ENCODE measurements at places on chromosomes 7 and 10.

GRCh38 chr7:137961200-137962177 is 40.4 kb downstream of the CREB3L2 start:
- DNase-seq: no peak

DNA sequence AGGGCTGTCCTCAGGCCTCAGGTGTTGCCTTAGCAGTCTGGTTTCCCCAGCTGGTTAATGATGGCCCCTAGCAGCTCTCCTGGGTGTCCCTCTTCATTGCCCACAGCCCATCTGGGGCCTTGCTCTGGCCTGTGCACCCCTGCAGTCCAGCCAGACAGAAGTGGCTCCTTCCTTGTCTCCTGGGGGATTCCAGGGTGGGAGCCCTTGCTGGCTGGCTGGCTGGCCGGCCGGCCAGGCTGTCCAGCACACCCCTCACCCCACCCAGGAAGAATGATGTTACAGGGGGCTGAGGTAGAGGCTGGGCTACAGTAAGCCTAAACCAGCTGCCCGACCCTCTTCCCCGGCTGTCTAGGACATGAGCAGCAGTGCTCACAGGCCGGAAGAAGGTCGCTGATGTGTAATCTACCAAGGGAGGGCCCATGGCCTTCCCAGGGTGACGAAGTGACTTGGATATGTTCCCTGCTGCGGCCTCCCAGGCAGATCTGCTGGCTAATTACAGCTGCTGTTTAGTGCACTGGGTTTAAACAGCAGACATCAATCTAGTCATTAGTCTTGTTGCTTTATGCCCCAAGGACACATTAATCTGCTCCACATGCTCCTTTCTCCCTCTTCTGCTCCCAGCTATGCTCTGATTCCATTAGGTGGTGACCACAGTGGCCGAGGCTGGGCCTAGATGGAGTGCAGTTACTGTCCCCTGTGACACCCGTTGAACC is 53.8 kb upstream of the LRRC4 start:
- no peak for DNase-seq

DNA sequence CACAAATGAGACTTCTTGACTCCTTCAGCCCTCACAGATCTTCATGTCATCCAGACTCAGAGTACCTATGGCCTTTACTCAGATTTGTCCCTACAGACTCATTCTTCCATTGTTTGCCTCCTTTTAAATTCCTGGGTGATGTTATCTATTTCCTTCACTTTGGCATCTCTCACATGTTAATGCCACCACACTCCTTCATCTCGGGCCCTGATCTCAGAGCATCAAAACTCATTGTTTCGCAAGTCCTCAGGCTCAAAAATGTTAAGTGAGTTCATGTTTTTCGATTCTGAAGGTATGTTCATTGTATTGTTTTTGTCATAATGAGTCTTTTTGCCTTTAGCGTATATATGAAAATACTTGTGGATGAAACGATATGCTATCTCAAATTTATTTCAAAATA is 62.3 kb upstream of the AHR start:
- DNase-seq: no peak

- no peak for DNase-seq
Observed at GRCh38 chr10:75395066-75395931, 6.3 kb downstream of the ZNF503 start.

DNA sequence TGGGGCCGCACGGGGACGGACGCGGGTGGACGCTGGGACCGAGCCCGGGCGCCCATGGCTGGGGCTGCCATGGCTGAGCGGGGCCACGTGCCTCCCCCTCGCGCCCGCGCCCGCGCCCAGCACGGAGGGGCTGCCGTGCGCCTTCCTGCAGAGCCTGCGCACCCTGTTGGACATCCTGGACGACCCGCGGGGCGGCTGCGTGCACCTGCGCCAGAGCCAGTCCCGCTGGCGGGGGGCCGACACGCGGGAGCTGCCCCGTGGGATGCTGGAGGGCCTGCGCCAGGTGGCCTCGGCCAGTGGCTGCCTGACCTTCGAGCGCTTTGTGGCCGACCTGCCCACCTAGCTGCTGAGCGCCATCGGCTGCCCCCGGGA is 72.5 kb upstream of the KCTD7 start:
- no peak for DNase-seq

DNA sequence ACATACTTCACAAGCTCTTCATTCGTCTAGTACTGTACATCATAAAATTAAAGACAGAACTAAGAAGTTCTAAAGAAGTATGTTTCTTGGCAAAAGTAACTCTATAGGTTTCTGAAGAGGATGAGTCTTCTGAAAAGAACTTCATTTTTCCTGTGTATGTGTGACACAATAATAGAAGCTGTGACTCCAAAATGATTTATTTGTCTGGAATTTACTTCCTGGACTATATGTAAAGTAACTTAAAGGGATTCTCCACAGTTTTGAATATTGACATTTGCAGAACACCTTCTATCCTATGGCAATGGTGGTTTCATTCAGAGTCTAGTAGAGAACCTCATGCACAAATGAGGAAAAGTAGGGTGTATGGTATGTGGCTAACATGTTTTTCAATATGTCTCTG is 19.8 kb upstream of the CLDN12 start:
- DNase-seq: no peak

DNA sequence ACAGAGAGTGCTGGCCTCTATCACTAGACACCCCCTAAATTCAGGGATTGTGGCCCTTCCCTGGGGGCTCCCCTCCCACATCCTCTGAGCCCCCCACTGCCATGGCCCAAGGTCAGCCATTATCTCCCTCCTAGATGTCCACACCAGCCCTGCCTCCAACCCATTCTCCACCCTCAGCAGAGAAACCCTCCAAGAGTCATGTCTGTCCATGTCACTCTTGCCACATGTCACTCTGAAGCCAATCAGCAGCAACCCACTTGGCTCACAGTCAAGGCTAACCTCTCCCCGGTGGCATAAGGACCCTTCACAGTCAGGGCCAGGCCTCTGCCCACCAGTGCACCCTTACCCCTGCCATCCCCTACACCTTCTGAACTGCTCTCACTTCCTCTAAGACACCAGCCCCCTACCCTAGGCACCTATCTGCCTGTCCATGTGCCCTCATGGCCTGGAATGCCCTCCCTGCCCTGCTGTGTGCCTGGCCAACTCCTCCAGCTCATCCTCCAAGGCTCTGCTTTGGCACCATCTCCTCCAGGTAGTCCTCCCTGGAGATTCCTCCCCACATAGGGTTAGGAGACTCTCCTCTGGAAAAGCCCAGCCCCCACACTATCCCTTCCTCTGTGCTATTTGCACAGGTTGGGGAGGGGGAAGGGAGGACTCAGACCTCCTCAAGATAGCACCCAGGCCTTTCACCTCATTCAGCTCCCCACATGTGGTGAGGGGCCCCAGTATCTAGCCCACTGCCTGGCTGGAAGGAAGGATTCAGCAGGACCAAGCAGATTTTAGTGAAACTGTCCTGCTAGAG is 83.7 kb downstream of the GRID1 start:
- no peak for DNase-seq

DNA sequence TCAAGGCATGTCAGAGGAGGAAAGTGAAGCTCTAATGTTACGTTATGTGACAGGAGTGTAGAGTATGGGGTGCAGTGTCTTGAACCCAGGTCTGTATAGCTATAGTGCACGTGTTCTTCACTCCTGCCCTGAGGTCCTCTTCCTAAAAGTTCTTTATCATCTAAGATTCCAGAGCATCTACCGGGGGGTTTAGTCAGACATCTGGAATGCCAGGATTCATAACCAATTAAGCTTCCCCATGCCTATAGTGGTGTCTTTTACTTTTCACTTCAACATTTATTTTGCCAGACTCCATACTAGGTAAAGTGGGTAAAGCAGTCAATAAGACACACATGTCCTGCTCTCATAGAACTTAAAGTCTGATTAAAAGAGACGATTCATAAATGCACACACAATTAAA is 22.4 kb downstream of the PPP1R3C start:
- DNase-seq: no peak

DNA sequence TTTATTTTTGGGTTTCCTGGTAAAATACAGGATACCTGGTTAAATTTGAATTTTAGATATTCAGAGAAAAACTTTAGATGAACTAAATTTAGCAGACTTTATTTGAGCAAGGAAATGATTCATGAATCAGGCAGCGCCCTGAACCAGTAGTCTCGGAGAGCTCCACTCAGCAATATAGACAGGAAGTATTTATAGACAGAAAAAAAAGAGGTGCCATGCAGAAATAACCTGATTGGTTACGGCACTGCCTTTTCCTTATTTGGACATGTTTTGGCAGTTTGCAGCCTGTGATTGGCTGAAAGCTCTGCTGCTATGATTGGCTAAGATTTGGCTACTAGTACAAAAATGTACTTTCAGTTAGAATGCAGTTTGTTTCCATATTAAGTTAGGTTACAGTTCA is 198.3 kb upstream of the DKK1 start:
- DNase-seq: no peak

GRCh38 chr10:42640610-42641229 is 2.4 kb upstream of the ZNF33B start:
- no peak for DNase-seq

GRCh38 chr10:7410301-7410861 is 453 bp downstream of the SFMBT2 start:
- DNase-seq: peak; percentile 9

DNA sequence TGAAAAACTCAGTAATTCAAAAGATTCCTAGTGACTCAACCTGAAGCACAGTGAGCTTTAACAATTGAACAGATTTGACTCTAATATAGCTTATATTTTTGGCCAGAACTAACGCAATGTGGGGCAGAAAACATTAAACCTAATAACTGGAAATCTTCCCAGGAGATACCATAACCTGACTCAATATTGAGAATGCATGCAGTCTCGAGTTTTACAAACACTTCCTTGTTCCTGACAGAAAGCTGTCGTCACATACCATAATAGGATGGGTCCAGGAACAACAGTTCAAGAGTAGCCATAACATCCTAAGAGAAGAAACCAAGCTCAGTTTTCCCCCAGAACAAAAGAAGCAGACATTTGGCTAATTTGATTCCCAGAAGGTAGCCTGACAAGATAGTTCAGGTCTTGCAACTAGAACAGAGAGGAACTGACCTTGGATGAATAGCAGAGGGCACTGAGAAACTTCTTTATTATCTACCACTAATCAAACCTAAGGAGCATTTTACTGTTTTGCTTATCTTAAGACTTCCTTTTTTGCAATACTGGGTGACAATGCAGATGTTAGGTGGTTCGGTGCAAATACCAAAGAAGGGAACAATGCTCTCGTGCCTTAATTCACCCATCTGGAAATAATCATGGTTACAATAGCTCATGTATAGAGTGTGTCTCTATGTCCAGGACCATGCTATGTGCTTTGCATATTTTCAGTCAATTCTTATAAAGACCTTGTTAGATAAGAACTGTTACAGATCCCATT is 38.6 kb upstream of the ACSL5 start:
- no peak for DNase-seq

- DNase-seq: no peak
Observed at GRCh38 chr10:46527241-46527811, 29.1 kb downstream of the GPRIN2 start.

DNA sequence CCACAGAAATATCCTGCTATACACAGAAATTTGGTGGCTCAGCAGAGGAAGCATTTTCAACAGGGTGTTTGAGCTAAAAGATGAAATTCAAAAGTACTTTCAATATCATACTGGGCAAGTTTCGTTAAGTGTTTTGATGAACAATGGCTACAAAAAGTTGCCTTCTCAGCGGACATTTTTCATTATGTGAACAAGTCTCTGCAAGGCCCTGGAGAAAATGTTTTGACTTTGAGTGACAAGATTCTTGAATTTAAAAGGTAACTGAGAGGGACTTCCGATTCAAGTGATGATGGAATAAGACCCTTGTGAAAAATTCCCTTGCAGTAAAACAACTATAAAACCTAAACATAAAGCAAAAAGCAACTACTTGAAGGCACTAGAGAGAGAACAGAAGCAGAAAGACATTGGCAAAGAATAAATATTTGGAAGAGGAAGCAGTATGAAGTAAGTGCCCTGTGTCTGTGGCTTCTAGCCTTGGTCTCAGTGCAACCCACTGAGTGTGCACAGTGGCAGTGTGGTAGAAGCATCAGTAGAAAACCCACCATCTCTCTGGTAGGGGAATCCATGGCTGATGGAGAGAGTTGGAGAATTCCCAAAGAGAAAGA is 62.5 kb upstream of the NAMPT start:
- no peak for DNase-seq

DNA sequence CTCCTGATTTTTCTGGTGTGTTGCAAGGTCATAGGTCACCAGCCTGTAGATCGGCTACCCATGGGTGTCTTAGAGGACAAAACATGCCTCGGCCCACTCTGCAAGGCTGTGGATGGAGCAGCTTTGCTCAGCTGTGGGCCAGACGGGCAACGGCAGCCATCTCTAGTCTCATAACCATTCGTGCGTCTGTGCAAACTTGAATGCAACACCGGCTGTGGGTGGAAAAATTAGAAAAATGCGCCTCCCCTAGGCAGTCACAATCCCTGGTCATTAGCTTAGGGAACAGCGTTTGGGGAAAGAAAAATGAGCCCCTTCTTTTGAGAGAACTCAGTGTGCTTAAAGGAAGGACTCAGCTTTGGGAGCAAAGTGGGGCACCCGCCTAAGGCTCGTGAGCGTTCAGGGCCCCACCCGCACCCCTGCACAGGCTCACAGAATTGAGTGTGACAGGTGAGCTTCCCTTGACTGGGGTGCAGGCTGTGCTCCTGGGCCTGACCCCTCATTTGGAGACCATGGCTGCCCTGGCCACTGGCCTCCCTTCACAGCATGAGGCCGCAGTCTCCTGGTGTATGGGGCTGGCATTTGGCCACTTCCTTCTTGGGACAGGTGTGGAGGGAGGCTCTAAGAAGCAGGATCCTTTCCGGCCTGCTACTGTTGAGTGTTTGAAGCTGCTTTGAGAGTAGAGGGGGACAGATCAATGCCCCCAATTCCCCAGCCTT is 148.0 kb downstream of the C10orf105 start:
- DNase-seq: no peak

DNA sequence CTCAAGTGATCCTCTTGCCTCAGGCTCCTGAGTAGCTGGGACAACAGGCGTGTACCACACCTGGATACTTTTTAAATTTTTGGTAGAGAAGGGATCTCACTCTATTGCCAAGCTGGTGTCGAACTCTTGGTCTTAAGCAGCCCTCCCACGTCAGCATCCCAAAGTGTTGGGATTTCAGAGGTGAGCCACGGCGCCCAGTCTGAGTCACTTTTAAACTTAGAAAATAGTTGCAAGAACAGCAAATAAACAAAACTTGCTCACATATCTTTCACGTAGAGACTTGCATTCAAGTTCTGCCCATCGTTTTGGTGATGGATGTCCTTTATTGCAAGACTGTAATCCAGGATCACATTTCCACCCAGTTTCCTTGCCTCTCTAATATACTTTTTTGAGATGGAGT is 16.6 kb downstream of the GTF2I start:
- no peak for DNase-seq

- no peak for DNase-seq
Observed at GRCh38 chr7:138036135-138036534, 34.2 kb upstream of the CREB3L2 start.

- DNase-seq: no peak
Observed at GRCh38 chr10:96591946-96592345, 5.1 kb upstream of the TM9SF3 start.

All from SHP77 (cell line).